Stimulated activated CD4-positive, alpha-beta T cell treated with anti-CD3 and anti-CD28 coated beads, Interleukin-1b, Interleukin-23, amount 100 ng/mL, for 1 hour (primary cell): ENCODE measurements at places on chromosomes 1 and 21.
A peak's percentile ranks its signal among the peaks of the same experiment; 100 is the strongest.

GRCh38 chr1:21129407-21129806, 47.3 kb downstream of the EIF4G3 start:
- DNase-seq, result no peak

GRCh38 chr1:209723756-209724693, 19.4 kb downstream of the HSD11B1 start:
- no peak for DNase-seq

DNA sequence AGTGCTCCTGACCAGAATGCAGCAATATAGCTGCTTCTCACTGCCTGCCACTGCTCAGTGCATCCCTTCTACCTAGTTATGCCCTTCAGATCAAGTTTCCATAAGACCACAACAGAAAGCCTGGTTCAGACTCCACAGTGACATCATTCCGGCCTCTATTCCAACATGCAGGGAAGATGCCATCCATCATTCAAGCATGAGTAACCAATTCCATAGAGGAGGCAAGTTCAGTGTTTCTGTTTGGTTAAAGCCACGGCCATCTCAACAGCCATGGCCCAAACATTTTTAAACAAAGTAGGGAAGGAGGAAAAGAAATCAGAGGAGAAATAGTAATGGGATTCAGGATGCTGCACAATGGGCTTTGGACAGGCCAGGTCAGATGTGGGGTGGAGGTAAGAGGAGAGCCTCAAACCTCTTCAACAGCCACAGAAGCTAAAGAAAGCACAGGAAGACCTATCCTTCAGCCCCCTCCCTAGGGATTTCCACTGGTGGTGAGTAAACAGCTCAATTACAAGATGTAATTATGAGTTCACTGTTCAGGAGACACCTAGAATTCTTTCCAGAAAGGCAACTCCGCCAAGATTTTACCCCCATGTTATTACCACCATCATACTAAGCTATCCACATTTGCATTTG, 484.9 kb downstream of the SETD4 start:
- DNase-seq, result no peak

- no peak for DNase-seq
Observed at GRCh38 chr1:9882945-9883303, 27.1 kb downstream of the CTNNBIP1 start.

DNA sequence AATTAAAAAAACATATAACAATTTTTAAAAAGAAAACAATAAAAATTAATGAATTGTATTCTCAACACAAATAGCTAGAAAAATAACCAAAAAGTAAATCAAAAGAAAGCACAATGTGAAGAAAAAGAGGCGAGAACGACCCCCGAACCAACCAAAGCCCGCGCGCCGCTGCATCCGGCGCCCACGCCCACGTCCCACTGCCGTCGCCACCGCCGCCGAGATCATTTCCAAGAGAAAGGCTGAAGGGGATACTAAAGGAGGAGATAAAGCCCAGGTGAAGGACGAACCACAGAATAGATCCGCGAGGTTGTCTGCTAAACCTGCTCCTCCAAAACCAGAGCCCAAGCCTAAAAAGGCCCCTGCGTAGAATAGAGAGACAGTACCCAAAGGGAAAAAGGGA, 11.8 kb upstream of the ABCB10 start:
- DNase-seq, result no peak

- no peak for DNase-seq
Observed at GRCh38 chr21:23804866-23805265, 1802.4 kb downstream of the MRPL39 start.

- no peak for DNase-seq
Observed at GRCh38 chr21:27362249-27362648, 395.4 kb upstream of the ADAMTS5 start.

- DNase-seq, result no peak
Observed at GRCh38 chr1:27099135-27099586, 55.8 kb downstream of the SLC9A1 start.

GRCh38 chr1:31704271-31705079, 658 bp upstream of the COL16A1 start:
- DNase-seq, result no peak

- no peak for DNase-seq
Observed at GRCh38 chr21:28135646-28136045, 857.0 kb downstream of the LTN1 start.

DNA sequence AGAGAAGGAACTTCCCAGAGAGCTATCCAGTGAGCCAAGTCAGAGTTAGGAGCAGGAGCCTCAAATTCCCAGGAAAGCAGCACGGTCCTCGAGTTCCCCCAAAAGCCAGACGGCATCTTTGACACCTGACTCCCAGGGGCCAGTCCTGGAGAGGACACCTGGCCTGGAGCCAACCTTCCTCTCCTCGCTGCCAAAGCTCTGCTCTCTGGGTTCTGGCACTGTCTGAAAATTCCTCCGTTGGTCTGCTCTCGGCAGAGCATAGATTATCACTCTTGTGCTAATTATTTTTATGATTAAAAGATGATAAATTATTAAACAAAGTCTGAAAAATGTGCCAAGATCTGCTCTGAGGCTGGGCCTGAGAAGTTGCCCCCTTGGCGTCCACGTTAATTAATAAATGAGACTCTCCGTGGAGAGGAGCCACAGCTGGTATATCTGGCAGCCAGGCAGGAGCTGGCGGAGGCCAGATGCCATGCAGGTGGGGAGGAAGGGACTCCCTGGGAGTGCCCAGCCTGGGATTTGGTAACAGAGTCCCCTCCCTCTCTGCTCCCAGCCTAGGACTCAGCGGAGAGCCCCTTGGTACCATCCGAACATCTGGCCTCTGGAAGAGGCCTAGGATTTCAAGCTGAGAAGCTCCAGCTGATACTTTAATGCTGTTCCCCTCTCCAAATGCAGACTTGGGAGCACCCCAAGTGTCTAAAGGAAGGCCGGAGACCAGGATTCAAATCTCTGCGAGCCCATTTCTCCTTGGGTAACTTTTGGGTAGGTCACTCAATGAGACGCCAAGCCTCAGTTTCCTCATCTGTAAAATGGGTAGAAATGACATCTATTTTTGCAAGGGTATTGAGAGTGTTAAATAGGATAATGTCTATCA, 163.7 kb upstream of the POU3F1 start:
- no peak for DNase-seq

DNA sequence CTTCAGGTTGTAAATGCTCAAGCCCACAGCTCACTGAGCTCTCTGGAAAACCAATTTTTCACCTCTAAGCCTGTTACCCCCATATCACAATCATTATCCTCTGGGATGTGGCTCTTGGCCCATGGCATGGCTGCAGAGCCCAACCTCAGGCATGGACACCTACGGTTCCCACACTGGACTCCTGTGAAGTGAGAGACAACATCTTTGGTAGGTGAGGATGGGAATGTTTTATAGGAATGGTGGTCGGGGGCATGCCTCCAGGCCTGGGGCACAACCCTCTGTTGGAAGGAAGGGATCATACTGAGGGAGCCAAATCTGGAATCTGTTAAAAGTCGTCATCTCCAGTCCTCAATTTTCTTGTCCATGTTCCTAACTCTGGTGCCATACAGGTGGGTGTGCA, 179.1 kb downstream of the FOXD2 start:
- no peak for DNase-seq

DNA sequence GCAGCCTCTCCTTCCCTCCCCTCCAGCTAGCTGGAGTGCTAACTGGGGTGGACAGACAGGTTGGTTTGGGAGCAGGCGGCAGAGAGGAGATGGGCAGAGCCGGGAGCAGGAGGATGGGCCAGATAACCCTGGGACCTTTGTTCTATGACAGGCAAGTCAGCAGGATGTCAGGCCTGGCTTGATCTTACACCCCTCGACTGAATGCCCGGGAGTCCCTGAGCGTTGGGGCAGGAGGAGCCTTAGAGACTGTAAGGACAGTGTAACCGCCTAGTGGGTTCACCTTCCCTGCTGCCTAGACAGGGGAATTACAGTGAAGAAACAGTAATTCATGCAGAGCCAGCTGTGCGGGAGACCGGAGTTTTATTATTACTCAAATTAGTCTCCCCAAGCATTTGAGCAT, 60.2 kb downstream of the MDM4 start:
- DNase-seq, result no peak

- no peak for DNase-seq
Observed at GRCh38 chr1:171596119-171596518, 25.9 kb upstream of the MYOCOS start.

DNA sequence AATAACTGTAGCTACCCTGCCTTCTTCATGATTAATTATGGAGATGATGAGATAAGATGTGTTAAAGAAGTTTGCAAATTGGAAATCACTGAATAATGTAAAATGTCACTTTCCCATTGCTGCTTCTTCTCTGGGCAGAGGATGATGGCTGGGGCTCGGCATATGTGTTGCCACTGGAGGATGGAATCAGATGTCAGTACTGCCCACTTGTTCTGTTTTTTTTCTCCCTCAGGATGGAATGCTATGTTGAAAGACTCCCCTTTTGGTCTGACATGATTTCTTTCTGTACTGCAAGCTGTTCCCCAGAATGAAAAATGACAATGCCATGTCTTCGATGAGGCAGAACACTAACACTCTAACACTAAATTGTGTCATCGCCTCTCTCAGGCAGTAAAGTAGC, 373.9 kb upstream of the SPAG17 start:
- DNase-seq, result no peak

DNA sequence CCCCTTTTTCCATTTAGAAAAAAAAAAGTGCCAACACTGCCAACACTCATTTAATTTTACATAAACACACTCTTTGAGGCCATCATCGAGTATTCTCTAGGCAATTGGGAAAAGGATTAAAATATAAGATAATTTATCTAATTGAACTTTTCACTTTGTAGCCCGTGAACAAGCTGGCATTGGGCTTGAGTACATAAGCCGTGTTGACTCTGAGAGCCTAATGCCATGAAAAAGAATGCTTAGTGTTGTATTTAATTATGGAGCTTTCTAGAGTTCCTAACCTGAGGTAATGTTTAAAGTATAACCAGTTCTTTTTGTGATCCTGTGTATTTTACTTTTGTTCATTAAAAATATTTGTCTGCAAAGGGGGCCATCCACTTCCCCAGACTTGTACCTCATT, 193.8 kb downstream of the LYPLAL1 start:
- DNase-seq, result no peak

- DNase-seq, result no peak
Observed at GRCh38 chr21:37862536-37862935, 53.7 kb downstream of the KCNJ6 start.

DNA sequence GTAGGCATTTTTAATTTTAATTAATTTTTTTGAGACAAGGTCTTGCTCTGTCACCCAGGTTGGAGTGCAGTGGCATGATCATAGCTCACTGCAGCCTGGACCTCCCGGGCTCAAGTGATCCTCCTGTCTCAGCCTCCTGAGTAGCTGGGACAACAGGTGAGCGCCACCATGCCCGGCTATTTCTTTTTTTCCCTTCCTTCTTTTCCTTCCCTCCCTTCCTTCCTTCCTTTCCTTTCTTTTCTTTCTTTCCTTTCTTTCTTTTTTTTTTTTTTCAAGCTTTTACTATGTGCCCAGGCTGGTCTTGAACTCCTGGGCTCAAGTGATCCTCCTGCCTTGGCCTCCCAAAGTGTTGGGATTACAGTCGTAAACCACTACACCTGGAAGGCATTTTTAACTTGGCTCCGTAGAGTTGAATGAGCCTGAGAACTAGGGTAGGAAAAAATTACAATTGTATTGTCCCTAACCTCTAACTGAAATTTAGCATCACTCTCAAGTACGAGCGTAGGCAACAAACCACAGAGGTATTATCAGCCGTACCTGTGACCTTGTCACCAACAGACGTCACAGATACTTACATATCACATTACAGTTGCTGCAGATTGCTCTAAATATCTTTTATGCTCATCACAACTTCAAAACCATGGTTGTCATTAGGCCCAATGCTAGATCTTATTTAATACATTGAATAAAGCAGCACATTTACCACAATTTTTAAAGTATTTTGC, 8.0 kb downstream of the RUNX3 start:
- no peak for DNase-seq

DNA sequence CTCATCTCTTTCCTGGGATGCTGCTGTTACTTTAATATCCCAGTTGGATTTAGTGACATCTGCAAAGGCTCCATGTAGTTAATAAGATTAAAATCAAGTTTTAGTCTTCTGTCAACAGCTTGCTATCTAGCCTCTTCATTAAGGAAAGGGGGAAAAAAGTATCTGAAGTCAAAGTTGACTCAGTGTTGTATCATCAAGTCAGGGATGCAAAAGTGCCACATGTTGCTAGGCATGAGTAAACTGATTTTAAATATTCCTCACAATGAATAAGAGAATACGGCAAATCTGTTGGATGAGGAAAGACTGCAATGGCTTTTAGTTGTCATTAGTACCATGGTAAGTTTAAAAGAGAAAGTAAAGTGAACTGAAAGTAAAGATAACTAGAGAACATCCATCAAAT, 383.2 kb upstream of the ZRANB2 start:
- no peak for DNase-seq

GRCh38 chr21:21439761-21440160, 441.6 kb downstream of the NCAM2 start:
- DNase-seq, result no peak

- peak; percentile 27 for DNase-seq
Observed at GRCh38 chr1:45686015-45686287, 382 bp downstream of the GPBP1L1 start.

DNA sequence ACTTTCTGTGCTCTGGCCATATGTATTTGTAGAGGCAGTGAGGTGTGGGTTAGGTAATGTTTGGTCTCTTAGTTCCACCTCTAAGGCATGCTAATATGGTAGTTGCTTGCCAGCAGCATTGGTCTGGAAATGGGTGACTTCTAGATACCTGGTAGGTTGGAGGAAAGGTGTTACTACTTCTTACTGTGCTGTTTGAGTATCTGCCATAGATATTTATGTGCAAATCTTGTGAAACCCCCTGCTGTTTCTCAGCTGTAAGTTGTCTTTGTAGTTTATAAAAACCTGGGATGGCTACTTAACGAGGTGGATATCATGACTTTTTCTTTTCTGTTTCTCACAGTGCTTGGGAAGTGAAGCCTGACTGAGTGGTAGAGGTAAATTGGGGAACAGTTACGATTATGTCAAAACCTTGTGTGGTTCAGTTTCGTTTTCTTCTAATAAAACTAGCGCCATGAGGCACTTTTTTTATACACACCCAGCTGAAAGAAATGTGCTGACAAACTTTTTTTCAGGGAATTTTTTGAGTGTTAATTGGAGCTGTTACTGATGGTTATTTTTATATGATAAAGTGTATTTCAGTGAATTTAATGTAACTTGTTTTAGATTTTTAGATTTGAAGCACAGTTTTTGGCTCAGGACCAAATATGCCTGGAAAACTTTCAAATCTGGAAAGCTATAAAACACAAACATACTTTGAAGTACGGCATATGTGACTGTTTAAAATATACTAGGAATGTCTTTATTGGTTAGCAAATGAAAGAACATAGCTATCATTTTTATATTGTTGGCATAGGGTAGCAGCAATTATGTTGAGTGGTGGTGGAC, 42.1 kb downstream of the CAMSAP2 start:
- DNase-seq, result no peak
